ENCODE measurements at places on chromosomes 3 and 15. TPM values are rescaled to one million over a fixed set of nuclear protein-coding genes. Genes with fewer than 3 reads are reported as not detected.
A peak's percentile ranks its signal among the peaks of the same experiment; 100 is the strongest.

DNA sequence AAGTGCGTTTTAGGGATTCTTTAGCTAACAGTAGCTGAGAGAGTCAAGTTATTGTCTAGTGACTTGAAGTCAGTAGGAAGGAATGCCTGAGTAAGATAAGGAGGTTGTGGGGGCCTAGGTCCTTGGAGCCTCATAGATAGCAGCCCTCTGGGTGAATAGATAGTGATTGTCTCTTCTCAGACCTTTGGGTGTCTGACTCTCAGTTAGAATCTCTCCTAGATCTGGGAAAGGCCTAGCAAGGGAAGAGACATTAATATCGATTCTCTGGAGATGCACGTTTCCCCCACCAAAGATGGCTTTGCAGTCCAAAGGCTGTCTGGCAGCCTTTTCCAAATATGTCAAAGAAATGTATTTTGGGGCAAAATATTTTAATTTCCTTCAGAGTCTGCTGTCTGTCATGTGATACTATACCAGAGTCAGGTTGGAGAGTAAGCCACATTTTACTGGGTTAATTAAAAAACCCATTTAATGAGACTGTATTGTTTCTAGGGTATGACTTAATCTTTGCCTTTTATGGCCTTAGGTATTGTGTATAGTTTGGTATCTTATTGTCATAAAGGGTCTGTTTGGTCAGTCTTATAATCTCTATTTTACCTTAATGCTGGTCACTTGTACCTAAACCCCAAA is 92.2 kb downstream of the ST6GAL1 start:
- DNase-seq, result no peak

GRCh38 chr15:69308949-69309348 is 10.2 kb downstream of the PAQR5 start:
- DNase-seq, result no peak

DNA sequence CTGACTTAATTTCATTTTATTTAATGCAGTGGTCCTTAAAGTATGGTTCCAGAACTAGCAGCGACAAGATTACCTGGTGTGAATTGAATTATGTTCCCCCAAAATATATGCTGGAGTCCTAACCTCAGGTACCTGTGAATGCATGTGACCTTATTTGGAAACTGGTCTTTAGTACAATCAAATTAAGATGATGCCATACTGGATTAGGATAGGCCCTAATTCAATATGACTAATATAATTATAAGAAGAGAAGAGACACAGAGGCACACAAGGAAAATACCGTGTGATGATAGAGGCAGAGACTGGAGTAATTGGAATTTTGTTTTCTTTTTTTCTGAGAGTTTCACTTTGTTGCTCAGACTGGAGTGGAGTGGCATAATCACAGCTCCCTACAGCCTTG is 12.6 kb upstream of the SPATA16 start:
- DNase-seq, result no peak

DNA sequence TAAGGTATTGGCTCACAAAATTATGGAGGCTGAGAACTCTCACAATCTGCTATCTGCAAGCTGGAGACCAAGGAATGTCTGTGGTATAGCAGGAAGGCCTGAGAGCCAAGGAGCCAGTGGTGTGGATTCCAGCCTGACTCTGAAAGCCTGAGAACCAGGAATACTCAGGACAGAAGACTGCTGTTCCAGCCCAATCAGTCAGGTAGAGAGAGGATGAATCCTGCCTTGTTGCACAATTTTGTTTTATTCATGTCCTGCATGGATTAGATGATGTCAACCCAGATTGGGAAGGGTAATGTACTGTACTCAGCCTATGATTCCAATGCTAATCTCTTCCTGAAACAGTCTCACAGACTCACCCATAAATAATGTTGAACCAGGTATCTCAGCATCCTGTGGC is 312.4 kb upstream of the KCNMB2 start:
- no peak for DNase-seq

DNA sequence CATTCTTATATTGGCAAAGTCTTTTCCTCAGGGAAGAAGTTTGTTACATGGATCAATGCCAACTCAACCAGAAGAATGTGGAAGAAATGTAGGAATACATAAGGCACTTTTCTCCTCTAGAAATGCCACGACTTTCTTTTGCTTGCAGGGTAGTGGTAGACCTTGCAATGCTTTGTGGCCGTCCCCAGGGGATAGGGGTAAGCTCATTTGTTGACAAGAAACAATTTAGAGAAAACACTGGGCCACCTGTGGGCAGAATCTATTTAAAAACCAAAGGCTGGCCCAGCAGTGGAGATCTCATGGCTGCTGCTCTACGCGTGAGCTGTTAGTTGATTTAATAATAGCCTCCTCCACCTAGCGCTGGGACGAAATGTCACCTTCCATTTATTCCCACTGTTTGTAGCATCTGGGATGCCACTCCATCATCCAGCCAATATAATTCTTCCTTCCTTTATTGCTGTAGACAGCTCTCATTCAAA is 64.6 kb upstream of the PFN2 start:
- no peak for DNase-seq

GRCh38 chr3:157081626-157082210 is 78.2 kb downstream of the CCNL1 start:
- peak; percentile 88 for DNase-seq

GRCh38 chr15:90539789-90540188 is 10.1 kb downstream of the CRTC3 start:
- no peak for DNase-seq

GRCh38 chr3:10419637-10420232 is 85.7 kb downstream of the ATP2B2 start:
- DNase-seq, result no peak

DNA sequence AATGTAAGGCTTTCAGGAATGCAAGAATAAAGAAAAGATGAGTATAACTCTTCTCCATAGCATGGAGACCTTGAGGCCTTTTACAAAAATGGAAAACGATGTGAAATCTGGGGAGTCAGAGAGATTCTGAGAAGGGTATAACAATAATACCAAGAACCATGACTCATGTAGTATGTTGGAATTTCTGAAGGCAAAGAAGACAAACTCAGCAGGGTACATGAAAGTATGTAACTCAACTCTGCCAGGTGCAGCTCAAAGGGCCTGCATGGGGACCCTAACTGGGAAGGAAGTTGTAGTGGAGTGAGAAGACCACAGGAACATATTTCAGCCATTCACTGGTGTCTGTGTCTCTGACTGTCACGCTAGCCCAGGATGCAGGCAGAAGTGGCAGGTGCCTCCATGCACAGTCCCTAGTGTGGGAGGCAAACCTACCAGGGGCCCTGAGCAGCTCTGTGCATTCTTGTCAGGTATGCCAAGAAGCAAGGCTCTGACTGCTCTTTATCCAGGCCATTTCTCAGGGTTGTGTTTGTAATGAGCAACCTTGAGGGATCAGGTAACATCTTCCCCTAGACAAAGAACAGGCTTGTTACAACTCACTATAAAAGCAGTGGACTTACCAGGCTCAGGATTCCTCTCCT is 57.2 kb downstream of the GPR156 start:
- no peak for DNase-seq

GRCh38 chr3:39268549-39268900 is 11.3 kb downstream of the CX3CR1 start:
- no peak for DNase-seq

DNA sequence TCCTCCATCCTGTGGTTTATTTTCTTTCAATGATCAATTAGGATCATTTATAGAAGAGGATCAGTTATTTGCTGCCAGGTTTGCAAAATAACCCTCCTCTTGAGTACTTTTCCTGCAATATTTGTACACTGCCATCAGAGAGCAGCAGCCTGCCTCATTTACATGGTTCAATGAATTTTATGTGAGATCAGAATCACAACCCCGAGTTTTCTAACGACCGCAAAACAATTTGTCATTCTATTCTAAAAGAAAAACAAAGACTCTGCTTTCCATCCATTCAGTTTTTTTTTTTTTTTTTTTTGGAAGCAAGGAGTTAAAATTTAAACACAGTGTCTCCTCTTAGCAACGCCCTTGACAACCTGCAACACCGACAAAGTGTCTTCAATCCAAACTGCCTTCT is 146.9 kb downstream of the RAB11A start:
- no peak for DNase-seq

DNA sequence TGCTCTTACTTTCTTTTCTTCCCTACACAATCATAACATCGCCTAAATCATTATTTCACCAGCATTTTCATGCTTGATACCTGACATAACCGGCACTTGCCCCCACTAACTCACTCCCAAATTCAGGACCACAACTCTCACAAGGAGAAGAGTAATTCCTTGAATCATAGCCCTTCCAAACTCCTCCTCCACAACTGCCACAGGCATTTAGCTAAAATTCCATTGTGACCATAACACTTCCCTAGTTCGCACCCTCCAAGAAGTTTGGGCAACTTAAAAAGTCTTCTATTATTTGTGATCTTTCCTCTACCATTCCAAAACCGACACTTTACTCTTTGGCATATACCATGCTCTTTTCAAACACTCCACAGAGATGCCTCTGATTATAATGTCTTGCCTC is 59.4 kb upstream of the XRN1 start:
- no peak for DNase-seq

DNA sequence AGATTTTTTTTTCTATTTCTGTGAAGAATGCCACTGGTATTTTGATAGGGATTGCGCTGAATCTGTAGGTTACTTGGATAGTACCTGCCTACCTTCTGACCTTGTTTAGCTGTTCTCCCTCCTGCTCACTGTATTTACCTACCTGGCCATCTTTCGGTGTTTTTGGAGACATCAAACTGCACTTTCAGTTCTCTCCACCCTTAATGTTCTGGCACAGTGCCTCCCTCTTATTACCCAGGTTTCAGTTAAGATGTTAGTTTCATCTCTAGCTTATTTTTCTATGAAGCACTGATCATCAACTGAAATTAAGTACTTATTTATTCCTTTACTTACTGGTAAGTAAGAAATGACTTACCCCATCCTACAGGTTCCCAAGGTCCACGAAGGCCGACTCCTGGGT is 74.4 kb upstream of the KLHL25 start:
- no peak for DNase-seq

GRCh38 chr3:42497009-42497731 is 5.3 kb upstream of the VIPR1 start:
- no peak for DNase-seq

- DNase-seq, result no peak
Measured at GRCh38 chr3:69371816-69372215, 14.1 kb downstream of the FRMD4B start.

CXCR6 gene
- not detected for total RNA-seq

RPP14 gene
- 34.4 TPM for total RNA-seq

PARP16 gene
- total RNA-seq, result 3.3 TPM

OR5K2 gene
- total RNA-seq, result not detected
